ENCODE measurements at places on chromosomes 1 and 21. TPM values are rescaled to one million over a fixed set of nuclear protein-coding genes. Genes with fewer than 3 reads are reported as not detected.

Gene GADD45A
- polyA plus RNA-seq: 115 TPM

Gene LCE2A
- 12.4 TPM for polyA plus RNA-seq

Gene PLPPR4
- 0.61 TPM for polyA plus RNA-seq

Gene AZIN2
- polyA plus RNA-seq: 2.8 TPM

DNA sequence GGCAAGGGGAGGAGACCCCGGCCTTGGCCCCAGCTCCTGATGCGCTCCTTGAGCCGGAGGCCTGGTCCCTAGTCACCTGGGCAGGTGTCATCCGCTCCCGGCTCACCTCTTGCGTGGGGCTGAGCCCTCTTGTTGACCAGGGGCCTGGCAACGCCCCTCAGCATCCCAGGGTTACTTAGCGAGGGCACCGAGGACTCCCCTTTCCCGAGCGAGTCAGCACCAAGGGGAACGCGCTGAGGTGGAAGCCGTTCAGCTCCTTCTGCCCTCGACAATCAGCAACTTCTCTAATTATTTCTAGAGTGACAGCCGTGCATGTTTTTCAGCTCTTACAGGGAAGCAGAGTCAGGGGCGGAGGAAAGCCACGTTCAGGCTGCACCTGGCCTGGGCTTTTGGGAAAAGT, 522 bp downstream of the SLC45A1 start:
- DNase-seq: peak; percentile 20

DNA sequence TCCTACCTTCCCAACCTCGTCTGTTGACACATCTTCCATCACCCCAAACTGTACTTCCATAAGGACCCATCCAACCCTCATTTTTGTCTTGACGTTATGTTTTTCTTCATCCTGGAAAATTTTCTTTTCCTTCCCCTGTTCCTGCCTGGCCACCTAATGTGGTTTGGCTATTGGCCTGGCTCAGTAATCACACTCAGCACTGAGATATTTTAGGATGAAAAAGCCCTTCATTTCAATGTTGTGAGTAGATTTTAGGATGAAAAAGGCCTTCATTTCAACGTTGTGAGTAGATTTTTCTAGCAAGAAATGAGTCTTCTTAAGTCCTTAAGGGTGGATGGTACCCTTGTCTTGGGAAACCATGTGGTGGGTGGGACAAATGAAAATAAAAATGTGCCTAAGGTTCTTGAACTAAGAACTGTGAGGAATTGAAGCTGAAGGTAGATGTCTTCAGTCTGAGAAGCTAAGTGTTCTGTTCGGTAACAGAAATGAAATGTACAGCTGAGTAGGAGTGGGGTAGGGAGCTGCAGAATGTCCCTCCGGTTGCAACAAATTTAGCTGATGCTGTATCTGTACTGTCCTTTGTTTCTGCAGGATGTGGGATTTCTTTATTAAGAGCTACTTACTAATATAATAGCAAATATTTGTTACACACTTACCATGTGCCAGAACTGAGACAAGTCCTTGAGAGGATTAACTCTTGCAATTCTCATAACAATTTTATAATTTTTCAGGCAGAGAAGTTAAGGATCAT, 36.1 kb downstream of the DNTTIP2 start:
- DNase-seq: peak; percentile 83

- DNase-seq: peak; percentile 58
These were observed at the start of gene BRINP2 for GRCh38 chr1:177170756-177171535. TSS of gene BRINP2 (plus strand) at chr1:177170958. CDS start at chr1:177229877, 58,919 bp downstream.

- DNase-seq: no peak
These were observed 68.5 kb downstream of the NIBAN1 start for GRCh38 chr1:184905601-184906322.

DNA sequence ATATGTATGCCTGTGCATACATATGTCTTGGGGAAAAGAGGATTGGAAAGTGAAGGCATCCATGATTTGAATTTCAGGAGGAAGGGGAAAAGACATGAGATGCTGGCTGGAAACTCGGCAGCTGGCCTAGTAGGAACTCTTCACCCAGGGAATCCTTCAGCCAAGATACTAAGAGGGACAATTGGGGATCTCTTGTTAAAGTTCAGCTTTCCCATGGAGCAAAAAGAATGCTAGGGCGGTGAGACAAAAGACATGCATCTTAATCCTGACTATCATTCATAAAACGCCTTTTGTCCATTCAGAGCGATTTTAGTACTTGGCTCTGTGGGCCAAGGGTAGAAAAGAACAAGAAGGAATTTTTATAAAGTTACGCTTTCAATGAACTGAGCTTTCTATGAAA, 20.5 kb downstream of the PDPN start:
- no peak for DNase-seq

- DNase-seq: no peak
These were observed 36.2 kb downstream of the KIAA1614 start for GRCh38 chr1:180948641-180949615.

DNA sequence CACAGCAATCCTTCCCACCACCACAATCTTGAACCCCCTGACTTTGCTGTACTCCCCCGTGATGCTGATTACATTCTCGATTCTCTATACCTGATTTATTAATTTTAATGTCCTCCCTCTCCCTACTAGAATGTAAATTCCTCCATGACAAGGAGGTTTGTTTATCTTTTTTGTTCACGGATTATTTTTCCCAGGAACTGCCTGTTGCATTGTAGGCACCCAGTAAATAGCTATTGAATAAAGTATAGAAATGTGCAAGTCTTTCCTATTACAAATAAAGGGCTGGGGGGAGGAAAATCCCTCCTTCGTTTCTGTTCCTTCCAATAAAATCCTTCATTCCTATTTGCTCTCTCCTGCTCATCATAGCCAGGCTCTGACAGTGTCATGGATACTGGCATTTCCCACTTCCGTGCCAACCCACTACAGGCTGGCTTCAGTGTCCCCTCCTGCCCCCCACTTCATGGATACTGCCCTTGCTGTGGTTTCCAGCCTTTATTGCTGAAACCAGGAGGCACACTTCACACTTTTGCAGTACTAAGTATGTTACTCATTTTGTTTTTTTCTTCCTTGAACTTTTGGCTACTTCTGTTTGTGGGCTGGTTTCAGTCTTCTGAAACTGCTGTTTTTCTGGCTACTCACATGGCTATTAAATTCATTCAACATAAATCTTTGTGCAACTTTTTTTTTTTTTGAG, 7.5 kb downstream of the KIF1B start:
- DNase-seq: peak; percentile 82

- peak; percentile 23 for DNase-seq
These were observed 1.8 kb downstream of the ZBED6 start for GRCh38 chr1:203797216-203797615.

- no peak for DNase-seq
These were observed 4.6 kb downstream of the TNFRSF1B start for GRCh38 chr1:12171206-12172041.

- DNase-seq: peak; percentile 84
These were observed 57.4 kb downstream of the SSX2IP start for GRCh38 chr1:84632673-84633434.

GRCh38 chr1:119600561-119600960, 47.5 kb downstream of the ZNF697 start:
- DNase-seq: no peak

- DNase-seq: peak; percentile 54
These were observed 53.8 kb upstream of the PSEN2 start for GRCh38 chr1:226816576-226816975.

DNA sequence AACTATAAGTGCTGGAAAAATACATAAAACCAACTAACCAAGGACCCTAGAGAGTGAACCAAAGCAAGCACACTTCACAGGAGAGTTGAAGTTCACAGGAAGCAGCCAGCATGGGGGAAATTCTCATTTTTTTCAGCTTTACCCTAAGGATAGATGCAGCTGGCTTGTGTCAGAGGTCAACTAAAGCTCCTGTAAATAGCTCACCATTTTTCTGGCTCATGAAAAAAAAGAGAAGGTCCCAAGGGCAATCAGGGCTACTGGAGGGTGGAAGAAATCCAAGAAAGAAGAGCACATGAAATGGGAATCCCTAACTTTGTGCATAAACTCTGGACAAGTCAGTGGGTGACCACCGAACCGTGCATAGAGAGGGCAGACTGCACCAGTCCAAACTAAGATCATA, 58.3 kb downstream of the KCNJ15 start:
- DNase-seq: no peak

All from GM23248 (cell line).